ENCODE measurements at places on chromosomes 4 and X. TPM values are rescaled to one million over a fixed set of nuclear protein-coding genes. Genes with fewer than 3 reads are reported as not detected.
A peak's percentile ranks its signal among the peaks of the same experiment; 100 is the strongest.

The ZDHHC15 gene
- 0.16 TPM for total RNA-seq

DNA sequence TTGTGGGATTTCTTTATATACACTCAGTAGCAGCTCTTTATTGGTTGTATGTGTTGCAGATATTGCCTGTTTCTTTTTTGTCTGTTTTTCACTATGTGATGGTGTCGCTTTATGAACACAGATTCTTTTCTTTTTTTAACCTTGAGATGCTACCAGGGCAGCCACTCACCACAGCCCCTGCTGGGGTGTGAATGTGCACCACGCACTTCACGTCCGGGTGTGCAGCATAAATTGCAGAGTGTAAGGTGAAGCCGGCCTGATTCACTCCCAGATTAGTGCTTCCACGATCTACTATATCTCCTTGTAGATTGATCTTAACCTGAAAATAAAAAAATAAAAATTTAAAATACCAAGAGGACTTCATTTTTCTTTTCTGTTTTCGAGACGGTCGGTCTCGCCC is 71.4 kb downstream of the FAM193A start:
- DNase-seq: no peak

- no peak for DNase-seq
These were observed 62.1 kb downstream of the CC2D2A start for GRCh38 chr4:15531792-15532191.

GRCh38 chr4:165190591-165191347 is 16.6 kb upstream of the KLHL2 start:
- peak; percentile 66 for DNase-seq
